ENCODE measurements at places on chromosomes 5 and 9. TPM values are rescaled to one million over a fixed set of nuclear protein-coding genes. Genes with fewer than 3 reads are reported as not detected.
A peak's percentile ranks its signal among the peaks of the same experiment; 100 is the strongest.

DNA sequence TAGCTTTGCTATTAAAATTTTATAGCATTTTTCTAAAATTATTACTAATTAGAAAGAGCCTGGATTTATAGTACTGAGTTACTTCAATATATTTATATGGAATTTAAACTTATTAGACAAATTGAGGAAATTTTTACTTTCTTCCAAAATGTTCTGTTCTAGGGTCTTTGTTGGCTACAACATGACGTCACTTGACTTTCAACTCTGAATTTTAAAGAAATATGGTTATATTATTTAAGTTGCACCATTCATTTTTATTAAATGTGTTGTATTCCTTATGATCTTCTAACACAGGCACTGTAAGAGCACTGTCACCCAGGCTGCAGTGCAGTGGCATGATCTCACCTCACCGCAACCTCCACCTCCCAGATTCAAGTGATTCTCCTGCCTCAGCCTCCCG, 119.4 kb upstream of the CYLC2 start:
- no peak for DNase-seq

GRCh38 chr9:90808398-90808797, 6.8 kb downstream of the SYK start:
- DNase-seq = no peak

GRCh38 chr5:78827725-78828124, 157.4 kb downstream of the ARSB start:
- DNase-seq = no peak

- peak; percentile 23 for DNase-seq
Observed at GRCh38 chr9:80649496-80649895, 1039.9 kb downstream of the TLE1 start.

- no peak for DNase-seq
Observed at GRCh38 chr9:126338945-126339344, 12.3 kb downstream of the MVB12B start.

- DNase-seq = no peak
Observed at GRCh38 chr5:63154476-63155309, 576.1 kb downstream of the LRRC70 start.

DNA sequence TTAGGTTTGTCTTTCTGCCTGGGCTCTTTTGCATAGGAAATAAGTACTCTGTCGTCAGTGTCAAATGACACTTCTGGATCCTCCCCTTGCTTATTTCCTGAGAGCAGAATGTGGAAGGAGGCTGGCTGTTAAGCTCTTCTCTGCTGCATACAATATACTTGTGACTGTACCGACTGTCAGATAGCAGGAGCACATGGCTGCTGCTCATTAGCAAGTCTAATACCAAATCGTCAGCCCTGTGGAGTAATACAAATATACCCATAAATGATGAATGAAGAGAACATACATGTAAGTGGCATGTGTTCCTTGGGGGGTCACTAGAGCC, at the start of gene GPR151:
Gene GPR151, minus strand, starts transcription at position 40 of the 325 bp plus-strand sequence. CDS start 77 bp downstream, outside the sequence.
- DNase-seq = no peak

DNA sequence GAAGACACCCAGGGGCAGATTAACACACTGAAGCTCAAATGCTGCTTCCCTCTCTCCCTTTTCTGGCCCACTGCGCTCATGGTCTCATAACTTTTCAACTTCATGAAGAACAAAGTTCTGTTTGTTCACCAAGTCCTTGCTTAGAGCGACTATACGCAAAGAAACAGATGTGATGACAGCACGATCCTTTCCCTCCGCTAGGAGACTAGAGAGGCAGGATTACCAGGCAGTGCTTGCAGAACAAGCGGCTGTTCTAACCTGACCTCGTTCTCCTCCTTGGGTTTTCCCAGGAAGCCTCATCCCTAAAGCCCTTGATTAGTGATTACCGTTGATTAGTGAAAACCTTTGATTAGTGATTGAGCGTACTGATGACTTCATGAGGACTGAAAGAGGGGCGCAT, 649.9 kb downstream of the IRX1 start:
- DNase-seq = no peak

- DNase-seq = peak; percentile 96
Observed at GRCh38 chr5:180809403-180810209, 7.0 kb upstream of the MGAT1 start.

DNA sequence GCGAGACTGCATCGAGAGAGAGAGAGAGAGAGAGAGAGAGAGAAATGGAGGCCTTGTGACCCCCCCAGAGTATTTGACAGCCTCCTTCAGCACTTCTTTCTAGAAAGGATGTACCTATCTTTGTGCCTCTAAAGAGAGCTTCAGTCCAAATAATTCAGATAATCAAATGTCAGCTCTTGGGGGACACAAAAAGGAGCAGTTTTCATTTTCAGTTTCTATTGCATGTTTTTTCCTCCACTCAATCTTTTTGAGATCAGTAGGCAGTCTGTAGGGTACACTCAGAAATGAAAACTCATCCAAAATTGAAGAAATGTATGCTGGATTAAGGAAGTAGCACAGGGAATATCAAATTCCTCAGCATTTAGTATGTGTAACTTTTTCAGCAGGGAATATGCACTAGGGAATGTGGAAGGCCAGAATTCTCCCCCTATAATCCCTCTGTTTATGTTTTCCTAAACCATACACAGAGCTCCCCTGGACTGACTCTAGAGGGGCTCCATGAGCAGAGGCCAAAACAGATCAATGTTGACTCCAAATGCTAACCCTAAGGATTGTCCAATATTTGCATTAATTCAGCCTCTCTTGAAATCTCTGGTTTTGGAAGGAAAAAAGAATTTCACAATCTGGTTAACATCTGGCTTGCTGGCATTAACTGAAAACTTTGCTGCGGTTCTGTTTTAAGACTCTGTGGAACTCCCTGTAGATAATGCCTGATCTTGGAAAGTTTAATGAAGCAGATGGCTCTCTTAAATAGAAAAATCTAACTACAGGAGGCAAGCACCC, 250.1 kb downstream of the CEMIP2 start:
- DNase-seq = peak; percentile 69

GRCh38 chr5:71864730-71865601, 145.9 kb downstream of the CARTPT start:
- DNase-seq = no peak

- peak; percentile 73 for DNase-seq
Observed at GRCh38 chr9:112334432-112334841, 1.0 kb upstream of the PTBP3 start.

- DNase-seq = no peak
Observed at GRCh38 chr9:7936163-7936562, 136.6 kb upstream of the DMAC1 start.

DNA sequence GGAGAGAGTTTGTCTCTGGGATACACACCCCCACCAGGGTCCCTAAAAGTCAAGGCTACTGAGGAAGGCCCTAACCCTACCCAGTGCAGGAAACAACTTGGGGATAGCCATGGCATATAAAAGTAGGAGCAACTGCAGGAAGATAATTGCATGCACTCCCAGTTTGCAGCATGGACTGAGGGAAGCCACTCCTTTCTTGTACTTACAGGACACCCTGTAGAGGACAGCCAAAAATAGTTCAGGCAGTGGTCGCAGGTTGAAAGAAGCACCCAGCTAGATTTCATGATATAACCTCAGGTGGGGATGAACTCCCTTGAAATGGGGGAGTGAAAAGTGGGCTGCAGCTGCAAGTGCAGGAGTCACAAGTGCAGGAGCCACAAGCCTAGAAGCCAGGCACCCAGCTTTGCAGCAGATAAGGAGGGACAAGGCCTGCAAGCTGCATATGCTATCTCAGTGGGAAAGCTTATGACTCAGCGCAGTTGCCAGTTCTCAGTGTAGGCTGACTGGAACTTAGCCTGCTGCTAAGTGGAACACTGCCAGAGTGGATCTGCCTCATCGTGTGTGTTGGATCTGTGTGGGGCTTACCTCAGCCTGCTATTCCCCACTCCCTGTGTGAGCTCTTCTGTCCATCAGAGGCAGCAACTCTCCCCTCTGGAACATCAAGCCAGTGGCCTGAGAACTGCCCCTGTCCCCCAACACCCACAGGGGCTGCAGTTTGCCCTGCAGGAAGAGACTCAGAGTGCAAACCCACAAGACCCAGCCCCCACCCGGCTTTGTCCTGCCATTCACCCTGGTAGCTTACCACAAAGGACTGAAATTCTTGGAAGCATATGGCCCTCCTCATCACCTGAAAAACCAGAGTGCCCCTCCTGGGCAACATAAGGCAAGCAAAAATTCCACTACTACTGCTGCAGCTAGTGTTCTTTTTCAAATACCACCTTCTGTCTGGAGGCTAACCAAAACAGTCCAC, 42.7 kb downstream of the CYLC2 start:
- no peak for DNase-seq

- DNase-seq = no peak
Observed at GRCh38 chr5:2946315-2946714, 194.8 kb upstream of the IRX2 start.

DNA sequence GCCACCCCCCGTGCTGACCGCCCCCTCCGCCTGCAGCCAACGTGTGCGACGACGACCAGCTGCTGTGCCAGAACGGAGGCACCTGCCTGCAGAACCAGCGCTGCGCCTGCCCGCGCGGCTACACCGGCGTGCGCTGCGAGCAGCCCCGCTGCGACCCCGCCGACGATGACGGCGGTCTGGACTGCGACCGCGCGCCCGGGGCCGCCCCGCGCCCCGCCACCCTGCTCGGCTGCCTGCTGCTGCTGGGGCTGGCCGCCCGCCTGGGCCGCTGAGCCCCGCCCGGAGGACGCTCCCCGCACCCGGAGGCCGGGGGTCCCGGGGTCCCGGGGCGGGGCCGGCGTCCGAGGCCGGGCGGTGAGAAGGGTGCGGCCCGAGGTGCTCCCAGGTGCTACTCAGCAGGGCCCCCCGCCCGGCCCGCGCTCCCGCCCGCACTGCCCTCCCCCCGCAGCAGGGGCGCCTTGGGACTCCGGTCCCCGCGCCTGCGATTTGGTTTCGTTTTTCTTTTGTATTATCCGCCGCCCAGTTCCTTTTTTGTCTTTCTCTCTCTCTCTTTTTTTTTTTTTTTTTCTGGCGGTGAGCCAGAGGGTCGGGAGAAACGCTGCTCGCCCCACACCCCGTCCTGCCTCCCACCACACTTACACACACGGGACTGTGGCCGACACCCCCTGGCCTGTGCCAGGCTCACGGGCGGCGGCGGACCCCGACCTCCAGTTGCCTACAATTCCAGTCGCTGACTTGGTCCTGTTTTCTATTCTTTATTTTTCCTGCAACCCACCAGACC, 80.2 kb downstream of the NTNG2 start:
- DNase-seq = peak; percentile 51

- DNase-seq = peak; percentile 27
Observed at GRCh38 chr9:16505199-16505598, 365.3 kb downstream of the BNC2 start.

DNA sequence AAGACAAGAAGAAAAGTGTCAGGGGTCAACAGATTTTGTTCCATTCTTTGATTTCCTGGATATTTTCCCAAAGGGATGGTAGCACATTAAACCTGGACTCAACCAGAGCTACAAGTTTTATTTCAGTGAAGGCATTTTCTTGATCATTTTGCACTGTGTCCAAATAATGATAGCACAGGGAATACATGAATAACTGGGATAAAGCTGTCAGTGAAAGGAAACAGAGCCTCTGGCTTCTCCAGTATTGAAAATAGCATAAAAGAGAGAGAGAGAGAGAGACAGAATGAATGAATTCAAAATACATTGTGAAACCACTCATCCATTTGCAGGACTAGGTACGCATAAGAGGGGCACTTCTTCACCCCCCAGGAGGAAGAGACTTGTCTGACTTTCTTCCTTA, 43.0 kb downstream of the SEMA5A start:
- DNase-seq = no peak

DNA sequence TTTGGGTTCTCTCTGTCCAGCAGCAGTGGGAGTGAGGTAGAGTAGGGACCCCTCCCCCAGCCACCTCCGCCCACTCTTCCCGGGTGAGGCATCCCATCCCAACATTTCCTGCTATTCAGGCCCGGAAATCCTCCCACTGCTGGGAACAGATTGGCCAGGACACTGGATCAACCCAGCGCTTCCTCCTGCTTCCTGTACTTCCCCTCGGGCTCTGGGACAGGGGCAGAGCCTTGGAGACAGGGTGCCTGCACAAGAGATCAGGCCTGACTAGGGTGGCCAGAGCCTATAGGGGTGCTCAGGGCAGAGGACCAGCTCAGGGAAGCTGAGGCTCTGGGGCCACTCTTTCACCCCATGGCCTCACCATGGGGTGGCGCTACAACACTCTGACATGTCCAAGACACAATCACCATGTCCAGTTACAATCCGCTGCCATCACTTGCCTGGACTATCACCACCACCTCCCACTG, 14.5 kb downstream of the SH2D3C start:
- DNase-seq = peak; percentile 68

GRCh38 chr5:163377982-163378381, 59.4 kb upstream of the CCNG1 start:
- no peak for DNase-seq

Gene CYLC2
- total RNA-seq = not detected

Gene FOXD4L3
- total RNA-seq = not detected

Gene S1PR3
- 8.2 TPM for total RNA-seq

Gene PTGDS
- 34.9 TPM for total RNA-seq

Gene PCDHA9
- total RNA-seq = 0.73 TPM

Gene C9orf50
- total RNA-seq = not detected

Gene CLTA
- 890 TPM for total RNA-seq

Gene SOWAHA
- not detected for total RNA-seq

All from stomach (tissue), 19 donors.